Fibroblast of pulmonary artery (primary cell): ENCODE measurements at places on chromosomes 2 and 18.
A peak's percentile ranks its signal among the peaks of the same experiment; 100 is the strongest.

DNA sequence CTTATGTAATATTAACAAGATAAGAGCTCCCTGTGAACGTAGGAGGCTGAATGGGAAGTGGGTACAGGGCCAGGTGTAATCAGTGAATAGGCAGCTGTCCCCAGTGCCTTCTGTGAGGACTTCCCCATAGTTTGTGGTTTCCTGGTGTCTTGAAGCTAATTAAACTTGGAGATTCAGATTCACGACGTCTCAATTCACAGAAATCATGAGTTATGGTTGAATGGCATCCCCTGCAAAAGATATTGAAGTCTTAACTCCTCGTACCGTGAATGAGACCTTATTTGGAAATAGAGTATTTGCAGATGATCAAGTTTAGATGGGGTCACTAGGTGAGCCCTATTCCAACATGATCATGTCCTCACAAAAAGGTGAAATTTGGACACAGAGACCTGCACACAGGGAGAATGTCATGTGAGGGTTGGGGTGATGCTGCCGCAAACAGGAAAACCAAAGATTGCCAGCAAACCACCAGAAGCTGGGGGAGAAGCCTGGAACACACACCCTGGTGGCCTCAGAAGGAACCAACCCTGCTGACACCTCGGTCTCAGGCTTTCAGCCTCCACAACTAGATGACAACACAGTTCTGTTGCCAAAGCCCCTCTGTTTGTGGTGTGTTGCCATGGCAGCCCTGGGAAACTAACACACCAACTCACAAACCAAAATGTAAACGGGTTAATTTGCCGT lies 13.2 kb downstream of the ARL4C start:
- no peak for DNase-seq

DNA sequence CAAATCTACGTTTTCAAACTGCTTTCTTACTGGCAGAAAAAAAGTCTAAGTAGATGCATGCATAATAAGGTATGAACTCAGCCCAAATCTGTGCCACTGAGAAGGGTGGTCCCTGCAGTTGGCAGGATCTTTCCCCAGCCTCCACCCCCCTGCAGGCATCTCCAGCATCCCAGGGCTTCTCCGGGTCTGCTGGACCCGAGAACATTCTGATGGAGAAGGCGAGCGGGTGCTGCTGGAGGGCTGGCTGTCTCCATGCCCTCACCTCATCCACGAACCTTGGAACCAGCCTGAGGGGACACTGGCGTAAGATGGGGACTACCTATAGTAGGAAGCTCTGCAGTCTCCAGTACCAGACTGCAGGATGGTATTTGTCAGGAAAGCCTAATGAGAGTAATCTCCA lies 198.9 kb downstream of the HDAC4 start:
- no peak for DNase-seq

- DNase-seq: no peak
Observed at GRCh38 chr18:29838556-29838955, 1204.0 kb downstream of the DSC3 start.

- peak; percentile 6 for DNase-seq
Observed at GRCh38 chr2:97005353-97005752, 19.0 kb upstream of the FAM178B start.

- DNase-seq: no peak
Observed at GRCh38 chr2:112699984-112700667, 20.7 kb upstream of the NT5DC4 start.

DNA sequence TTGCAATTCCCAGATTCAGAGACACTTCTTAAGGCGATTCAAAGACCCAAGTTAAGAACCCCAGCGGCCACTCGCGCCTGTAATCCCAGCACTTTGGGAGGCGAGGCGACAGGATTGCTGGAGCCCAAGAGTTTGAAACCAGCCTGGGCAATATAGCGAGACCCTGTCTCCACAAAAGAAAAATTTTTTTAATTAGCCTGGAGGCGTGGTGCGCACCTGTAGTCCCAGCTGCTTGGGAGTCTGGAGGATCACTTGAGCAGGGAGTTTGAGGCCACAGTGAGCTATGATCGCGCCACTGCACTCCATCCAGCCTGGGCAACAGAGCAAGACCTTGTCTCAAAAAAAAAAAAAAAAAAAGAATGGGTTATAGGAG lies 585 bp upstream of the ANAPC1 start:
- no peak for DNase-seq

DNA sequence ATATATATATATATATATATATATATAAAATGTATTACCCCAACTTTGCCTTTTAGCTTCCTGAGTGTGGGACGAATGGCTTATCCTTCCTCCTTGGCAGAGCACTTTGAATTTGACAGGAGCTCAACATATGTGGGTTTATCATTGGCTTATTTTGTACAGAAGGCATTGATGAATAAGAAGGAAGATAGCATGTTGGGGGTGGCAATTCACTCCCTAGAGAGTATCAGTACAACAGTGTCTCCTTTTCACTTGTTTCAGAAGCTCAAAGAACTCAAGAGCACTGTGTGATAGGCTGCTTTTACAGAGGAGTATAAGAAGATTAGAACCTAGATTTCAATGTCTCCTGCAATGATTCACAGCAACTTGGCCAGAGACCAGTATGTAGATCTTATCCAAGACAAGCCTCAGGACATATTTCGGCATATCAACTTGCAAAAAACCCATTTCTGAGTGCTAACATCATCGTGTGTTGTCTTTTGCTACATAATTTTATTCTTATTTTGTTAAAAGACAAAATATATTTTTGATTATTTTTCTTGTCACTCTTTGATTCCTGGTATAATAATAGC lies 345.8 kb downstream of the SOCS6 start:
- DNase-seq: peak; percentile 20

DNA sequence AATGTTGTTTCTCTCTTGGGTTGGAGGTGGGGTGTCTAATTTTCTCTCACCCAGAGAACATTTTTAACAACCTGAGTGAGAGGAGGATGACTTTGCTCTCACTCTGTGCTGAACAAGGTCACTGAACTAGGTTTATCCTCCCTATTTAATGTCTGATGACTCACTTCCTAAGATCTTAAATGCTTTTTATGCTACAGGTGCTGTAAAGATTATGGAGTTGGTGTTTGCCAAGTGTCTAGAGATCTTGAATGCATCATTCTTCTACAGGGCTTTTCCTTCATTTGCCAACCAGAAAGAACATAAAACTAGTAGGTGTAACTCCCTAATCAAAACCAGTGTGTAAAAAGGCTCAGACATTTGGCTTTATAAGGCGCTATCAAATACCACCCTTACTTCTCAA lies 350.5 kb upstream of the ETAA1 start:
- DNase-seq: no peak

- no peak for DNase-seq
Observed at GRCh38 chr2:224613543-224614286, 28.6 kb upstream of the CUL3 start.

- peak; percentile 94 for DNase-seq
Observed at GRCh38 chr2:26244309-26245230, at the start of the genes HADHA and HADHB. HADHA (minus strand) TSS chr2:26244632; CDS start chr2:26244596, 36 bp downstream. HADHB (plus strand) TSS chr2:26244939; CDS start chr2:26254255, 9,316 bp downstream.

DNA sequence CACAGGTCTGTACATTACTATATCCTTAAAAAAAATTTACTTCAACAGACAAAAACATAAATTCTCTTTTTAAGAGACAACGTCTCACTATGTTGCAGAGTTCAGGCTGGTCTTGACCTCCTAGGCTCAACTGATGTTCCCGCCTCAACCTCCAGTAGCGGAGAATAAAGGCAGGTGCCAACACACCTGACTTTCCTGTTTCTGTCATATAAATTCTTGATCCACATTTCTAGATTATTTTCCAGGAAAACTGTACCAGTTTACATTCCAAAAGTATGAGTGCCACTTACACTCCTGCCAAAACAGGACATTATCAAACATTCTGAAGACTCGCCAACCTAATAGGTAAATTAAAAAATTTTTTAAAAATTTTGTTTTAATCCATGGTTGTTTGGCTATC lies 48.6 kb downstream of the PUM2 start:
- DNase-seq: no peak

DNA sequence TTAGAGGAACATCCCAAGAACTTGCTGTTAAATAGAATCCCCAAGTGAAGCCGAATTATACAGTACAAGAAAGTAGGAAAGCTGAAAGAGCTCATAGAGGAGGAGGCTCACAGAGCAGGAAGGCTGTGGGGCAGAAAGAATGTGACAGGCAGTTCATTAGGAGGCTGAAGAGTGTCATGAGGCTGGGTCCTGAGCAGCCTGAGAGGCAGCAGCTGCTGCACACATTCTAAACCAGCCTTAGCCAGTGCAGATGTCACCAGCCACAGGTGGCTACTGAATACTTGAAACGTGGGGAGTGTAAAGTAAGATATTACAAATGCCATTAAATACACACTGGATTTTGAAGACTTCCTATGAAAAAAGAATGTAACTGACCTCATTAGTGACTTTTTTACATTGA lies 490.2 kb upstream of the KLHL29 start:
- no peak for DNase-seq

- peak; percentile 48 for DNase-seq
Observed at GRCh38 chr2:208266936-208267335, 881 bp downstream of the PIKFYVE start.

DNA sequence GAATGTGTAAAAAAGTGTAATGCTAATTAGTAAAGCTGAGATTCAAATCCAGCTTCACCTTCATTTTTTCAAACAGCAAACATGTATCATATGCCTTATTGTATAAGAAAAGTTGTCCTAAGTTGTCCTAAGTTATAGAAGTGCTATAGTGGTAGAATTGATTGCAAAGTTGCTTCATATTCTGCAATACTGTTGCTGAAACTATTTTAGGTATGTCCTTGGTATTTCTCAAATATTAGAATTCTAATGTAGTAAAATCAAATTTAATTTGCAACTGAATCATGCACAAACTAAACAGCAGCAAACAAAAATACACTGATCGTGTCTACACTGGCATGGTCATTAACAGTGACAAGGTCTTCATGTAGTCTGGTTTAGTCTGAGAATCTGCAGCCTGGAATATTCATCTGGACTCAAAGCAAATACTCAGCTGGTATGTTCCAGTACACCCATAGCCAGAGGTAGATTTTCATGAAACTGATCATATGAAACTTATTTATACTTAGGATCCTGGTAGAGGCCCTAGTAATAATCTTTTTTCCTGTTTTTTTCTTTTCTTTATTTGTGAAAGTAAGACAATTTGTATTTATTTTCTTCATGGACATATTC lies 555.6 kb upstream of the ZEB2 start:
- DNase-seq: no peak

DNA sequence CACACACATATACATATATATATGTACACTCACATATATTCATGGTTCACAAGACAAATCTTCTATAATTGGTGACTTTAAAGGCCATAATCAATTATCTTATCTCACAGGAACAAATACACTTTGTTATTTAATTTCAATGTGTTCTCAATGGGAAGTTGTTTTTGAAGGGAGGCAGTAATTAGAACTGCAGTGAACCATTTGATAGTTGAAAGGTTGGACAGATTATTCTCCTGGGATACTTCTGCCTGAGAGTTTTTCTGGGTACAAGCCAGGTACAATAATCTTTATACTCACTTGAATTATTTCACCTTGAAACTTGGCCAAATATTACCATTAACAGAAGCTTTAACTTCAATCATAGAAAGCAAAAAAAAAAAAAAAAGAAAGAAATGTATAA lies 546.6 kb upstream of the LRRTM4 start:
- no peak for DNase-seq

- peak; percentile 2 for DNase-seq
Observed at GRCh38 chr2:163527381-163527780, 208.4 kb downstream of the FIGN start.

DNA sequence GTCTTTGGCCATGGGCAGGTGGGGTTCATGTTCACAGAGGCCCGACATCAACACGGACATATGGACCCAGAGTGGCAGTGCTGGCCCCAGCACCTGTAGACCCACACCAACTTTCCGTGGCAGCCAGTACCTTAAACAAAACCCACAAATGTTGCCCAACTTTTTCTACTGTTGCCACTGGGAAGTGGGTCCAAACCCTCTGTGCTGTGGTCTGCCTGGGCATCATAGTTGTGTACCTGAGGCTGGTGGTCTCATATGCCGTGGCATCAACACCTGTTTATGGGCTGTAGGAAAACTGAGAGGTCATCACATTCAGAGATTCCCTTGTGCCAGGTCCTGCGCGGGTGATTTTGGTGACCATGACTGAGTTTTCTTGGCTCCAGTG lies 79.9 kb downstream of the SH3RF3 start:
- DNase-seq: no peak

DNA sequence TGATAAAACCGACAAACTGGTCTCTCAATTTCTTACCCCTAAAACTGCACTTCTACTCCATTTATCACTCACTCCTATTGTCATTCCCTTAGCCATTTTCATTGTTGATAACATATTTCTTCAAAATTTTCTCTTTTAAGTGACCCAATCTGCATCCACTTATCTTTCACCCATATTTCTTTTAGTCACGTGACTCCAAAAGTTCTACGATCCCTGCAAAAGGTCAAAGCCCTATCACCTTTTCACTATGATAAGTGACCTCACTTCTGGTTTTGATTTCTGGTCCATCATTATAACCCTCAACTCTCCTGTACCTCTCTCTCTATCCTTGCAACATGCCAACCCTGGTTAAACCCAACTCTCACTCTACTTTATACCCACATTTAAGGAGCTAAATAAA lies 49.1 kb downstream of the LRATD1 start:
- DNase-seq: no peak
